BJ (cell line): ENCODE measurements at places on chromosomes 1 and 21. TPM values are rescaled to one million over a fixed set of nuclear protein-coding genes. Genes with fewer than 3 reads are reported as not detected.

DNA sequence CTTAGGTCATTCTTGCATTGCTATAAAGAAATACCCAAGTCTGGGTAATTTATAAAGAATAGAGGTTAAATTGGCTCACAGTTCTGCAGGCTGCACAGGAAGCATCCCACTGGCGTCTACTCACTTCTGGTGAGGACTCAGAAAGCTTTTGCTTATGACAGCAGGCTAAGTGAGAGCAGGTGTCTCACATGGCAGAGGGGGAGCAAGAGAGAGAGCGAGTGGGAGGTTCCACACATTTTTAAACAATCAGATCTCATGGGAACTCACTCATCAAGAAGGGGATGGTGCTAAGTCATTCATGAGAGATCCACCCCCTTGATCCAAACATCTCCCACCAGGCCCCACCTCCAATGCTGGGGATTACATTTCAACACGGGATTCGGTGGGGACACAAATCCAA is 13.6 kb upstream of the RGS4 start:
- DNase-seq = no peak

DNA sequence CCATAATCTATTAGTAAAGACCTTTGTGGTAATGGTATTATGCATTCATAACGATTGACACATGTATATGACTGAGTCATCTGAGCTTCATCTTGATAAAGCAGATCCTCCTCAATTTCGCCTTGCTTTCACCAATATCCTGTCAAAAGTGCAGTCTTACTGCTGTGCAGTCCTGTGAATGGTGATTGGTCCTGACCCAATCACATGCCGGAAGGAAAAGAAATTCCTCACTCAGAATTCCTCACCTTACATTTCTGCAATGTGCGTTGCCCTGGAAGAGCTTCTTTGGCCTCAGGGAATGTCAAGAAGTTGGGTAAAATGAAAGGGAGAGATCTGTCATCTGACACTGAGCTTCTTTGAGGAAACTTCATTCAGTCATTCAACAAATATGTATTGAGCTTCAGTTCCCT is 121.0 kb upstream of the TSPAN2 start:
- peak; percentile 69 for DNase-seq

DNA sequence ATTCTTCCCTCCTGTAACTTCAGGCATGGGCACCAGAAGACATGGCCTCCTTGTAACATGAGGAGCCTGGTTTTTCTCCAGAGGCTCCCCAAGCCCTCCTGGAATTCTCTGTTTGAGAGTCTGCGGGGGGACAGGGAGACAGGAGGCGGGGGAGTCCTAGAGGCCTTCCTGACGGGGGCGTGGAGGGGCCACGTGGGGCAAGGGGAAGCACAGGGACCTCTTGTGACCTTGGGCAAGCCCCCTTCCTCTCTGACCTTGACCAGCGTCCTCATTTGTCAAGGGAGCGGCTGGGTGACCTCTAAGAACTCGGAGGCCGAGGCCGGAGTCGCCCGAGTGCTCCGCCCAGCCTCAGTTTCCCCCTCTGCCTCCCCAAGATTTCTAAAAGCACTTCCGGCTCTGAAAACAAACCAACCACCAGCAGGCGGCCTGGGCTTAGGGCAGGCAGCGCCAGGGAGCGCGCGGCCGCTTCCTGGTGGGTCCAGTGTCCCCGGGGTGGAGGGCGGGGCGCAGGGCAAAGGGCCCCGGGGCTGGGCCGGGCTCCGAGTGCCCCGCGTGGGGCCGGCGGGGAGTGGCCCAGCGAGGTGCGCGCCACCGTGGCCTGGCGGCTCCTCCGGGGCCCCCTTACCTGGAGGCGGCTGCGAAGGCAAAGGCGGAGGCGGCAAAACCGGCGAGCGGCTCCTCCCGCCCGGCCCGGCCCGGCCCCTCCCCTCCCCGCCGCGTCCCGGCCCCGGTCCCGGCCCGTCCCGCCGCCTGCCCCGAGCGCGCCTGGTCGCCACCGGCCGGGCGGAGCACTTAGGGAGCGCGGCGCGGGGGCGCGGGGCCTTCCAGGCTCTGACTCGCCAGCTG is at the start of gene TMCO4:
Gene TMCO4 (minus strand): TSS at position 687 of the 846 bp plus-strand sequence. CDS start 19,158 bp downstream, outside the sequence.
- DNase-seq = no peak

- no peak for DNase-seq
Observed at GRCh38 chr1:204503913-204504519, 9.4 kb upstream of the PIK3C2B start.

Gene RHOU
- polyA plus RNA-seq = 0.42 and 0.63 TPM in 2 replicates

Gene LRRC53
- not detected in 2 replicates for polyA plus RNA-seq

Gene CDC42BPA
- polyA plus RNA-seq = 17.9 and 24.8 TPM in 2 replicates

Gene FAM131C
- polyA plus RNA-seq = 0.34 and 0.47 TPM in 2 replicates

DNA sequence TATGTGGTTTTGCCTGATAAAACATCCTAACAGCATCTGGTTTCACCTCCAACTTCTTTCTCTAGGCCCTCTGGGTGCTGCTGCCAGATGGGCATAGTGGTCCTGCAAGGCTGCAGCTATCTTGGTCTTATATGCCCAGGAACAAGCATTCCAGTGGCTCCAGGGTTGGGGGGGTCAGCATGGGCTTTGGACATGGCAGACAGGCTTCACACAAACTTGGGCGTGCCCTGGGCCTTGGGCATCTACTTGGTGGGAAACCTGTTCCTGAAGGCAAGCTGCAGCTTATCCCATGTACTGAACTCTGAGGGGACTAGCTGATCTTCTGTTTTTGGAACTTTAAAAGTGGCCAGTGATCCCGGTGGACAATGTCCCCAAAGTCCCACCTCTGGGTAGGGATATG is 54.9 kb upstream of the ZNF678 start:
- DNase-seq = no peak

DNA sequence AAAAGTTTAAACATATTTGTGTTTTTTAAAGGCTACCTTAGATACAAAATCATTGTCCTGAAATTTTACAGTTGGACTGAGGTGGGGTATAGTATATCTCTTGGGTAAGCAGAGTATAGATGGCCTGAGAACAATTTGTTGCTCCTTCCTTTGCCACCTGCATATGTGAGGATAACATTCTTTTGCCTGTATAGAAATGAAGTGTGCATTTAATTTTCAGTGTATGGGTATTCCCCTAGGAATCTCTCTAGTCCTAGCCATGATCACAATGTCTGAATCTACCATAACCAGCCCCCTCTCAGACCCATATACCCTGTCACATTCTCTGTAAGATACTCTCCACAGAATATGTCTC is 1.9 kb upstream of the FCGR2A start:
- DNase-seq = no peak

DNA sequence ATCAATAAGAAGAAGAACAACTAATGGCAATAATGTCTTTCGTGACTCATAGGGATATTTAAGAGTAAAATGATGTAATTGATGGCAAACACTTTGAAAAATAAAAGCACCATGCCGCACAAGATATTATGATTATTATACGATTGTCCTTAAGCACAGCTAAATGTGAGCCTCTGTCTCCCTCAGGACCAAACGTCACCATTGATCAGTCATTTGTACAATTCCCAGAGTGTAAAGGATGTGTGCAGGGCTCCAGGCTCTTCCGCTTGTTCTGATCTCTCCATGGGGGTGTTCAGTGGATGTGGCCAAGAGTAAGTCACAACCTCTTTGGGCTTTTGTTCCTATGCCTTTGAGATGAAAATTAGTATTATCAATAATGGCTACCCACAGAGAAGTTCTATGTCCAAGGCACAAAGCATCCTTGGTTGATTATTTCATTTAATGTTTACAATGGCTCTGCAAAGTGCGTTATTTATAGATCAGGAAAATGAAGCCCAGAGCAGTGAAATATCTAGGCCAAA is 17.7 kb upstream of the C1orf87 start:
- DNase-seq = no peak
